Mesothelial cell of epicardium (in vitro differentiated cells): ENCODE measurements at places on chromosomes 4 and X. TPM values are rescaled to one million over a fixed set of nuclear protein-coding genes. Genes with fewer than 3 reads are reported as not detected.

- H3K27ac ChIP-seq = peak overlapping the region; percentile 99
- H3K36me3 ChIP-seq = no peaks in the 10 kb centered on the region
- H3K4me3 ChIP-seq = peak overlapping the region; percentile 67
- H3K27me3 ChIP-seq = no peaks in the 10 kb centered on the region
- peaks cover 14% of the 10 kb centered on the region for H3K4me1 ChIP-seq
- DNase-seq = no peak
These were observed 151.4 kb upstream of the USP9X start for GRCh38 chrX:40933706-40934425.

NUDT10 gene
- 5.7 to 5.9 TPM (median 5.8 TPM) in 3 replicates for total RNA-seq

- no peak overlapping the region for H3K4me3 ChIP-seq
- H3K4me1 ChIP-seq = peaks cover 5% of the 10 kb centered on the region
These were observed 292.0 kb downstream of the DCTD start for GRCh38 chr4:182625193-182625592.

- H3K27ac ChIP-seq = no peak overlapping the region
- no peaks in the 10 kb centered on the region for H3K27me3 ChIP-seq
- peaks cover 28% of the 10 kb centered on the region for H3K4me1 ChIP-seq
- no peaks in the 10 kb centered on the region for H3K36me3 ChIP-seq
These were observed 3.7 kb upstream of the PIR start for GRCh38 chrX:15496824-15497223.

GRCh38 chr4:176274441-176274840 is 5.4 kb upstream of the ASB5 start:
- H3K4me1 ChIP-seq = peaks cover 2% of the 10 kb centered on the region
- no peak for DNase-seq
- no peak overlapping the region for H3K27ac ChIP-seq
- no peak overlapping the region for H3K4me3 ChIP-seq

DNA sequence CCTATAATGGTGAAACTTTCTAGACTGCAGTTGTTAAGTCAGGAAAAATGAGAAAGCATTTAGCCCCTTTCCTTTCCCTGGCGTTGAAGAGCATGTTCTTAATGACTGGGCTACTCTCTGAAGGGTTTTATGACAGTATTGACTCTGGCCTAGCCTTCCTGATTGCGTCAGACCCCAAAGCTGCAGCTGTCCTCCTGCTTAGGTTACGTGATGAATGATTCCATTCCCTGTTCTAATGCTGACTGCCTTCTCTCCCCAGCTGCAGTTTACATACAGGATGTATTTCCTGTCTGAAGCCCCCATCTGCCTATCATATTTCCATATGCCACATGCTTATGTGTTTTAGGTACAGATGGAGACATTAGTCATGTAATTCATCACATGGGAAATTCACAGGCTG is 105.8 kb upstream of the EGFL6 start:
- peaks cover 12% of the 10 kb centered on the region for H3K4me1 ChIP-seq
- no peaks in the 10 kb centered on the region for H3K36me3 ChIP-seq
- H3K27me3 ChIP-seq = no peaks in the 10 kb centered on the region
- DNase-seq = no peak
- no peak overlapping the region for H3K4me3 ChIP-seq
- peak overlapping the region; percentile 21 for H3K27ac ChIP-seq

RTL3 gene
- not detected in 3 replicates for total RNA-seq

LRRC66 gene
- total RNA-seq = 0.20 to 0.44 TPM (median 0.32 TPM) in 3 replicates
